ENCODE measurements at places on chromosomes 6 and 20.

DNA sequence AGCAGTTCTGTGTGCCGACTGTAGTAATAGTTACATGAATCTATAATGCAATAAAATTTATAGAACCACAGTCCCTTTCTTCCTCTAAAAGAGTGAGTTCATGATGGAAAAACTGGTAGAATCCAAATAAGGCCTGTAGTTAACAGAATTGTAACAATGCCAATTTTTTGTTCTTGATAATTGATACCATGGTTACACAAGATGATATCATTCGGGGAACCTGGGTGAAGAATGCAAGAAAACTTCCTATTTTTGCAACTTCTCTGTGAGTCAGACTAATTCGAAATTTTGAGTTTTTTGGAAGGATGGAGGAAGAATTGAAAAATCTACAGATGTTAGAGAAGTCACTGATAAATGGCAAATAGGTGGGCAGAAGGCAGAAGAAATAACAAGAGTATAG is 381.8 kb downstream of the CDKAL1 start:
- peak; percentile 75 for DNase-seq

GRCh38 chr6:148973538-148974208 is 226.8 kb downstream of the UST start:
- peak; percentile 71 for DNase-seq

- DNase-seq: no peak
Observed at GRCh38 chr6:82507112-82507511, 143.5 kb downstream of the TPBG start.

DNA sequence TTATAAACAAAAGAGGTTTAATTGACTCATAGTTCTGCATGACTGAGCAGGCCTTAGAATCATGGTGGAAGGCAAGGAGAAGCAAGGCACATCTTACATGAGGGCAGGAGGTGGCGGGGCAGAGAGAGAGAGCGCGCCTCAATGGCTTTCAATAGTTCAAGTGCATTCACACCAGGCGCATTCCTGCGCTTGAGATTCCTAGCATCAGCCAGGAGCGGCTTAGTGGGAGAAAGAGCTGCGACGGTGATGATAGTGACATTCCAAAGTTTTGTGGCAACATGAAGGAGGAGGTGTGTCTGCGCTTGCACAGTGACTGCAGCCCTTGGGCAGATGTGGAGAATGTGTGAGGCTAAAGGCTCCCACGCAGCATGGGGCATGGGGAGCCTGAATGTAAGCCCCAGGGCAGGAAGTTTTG is 25.0 kb upstream of the EMILIN3 start:
- DNase-seq: no peak

GRCh38 chr6:89359561-89359960 is 7.0 kb upstream of the UBE2J1 start:
- no peak for DNase-seq

DNA sequence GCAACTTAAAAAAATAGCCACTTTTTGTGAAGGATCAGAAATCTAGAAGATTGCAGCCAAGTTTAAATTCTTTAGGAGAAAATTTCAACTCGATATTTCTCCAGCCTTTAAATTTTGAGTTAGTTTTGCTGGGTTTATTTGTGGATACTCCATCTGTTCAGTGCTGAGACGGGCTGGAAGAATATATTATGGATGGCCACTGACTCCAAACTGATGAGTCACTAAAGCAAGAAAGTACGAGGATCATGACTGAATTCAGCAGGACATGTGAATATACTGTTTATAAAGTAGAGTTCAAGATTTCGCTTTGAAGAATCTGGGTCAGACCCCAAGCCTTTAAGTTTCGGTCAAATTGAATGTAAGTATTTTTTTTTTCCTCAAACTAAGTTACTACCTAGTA is 199.5 kb downstream of the ADGRB3 start:
- no peak for DNase-seq

GRCh38 chr6:101516578-101516977 is 123.1 kb downstream of the GRIK2 start:
- DNase-seq: no peak
